A172 (cell line): ENCODE measurements at places on chromosomes 2 and 18. TPM values are rescaled to one million over a fixed set of nuclear protein-coding genes. Genes with fewer than 3 reads are reported as not detected.

SCYGR4 gene
- not detected in 2 replicates for total RNA-seq

OTOS gene
- not detected in 2 replicates for total RNA-seq

RTP5 gene
- not detected in 2 replicates for total RNA-seq

TPO gene
- total RNA-seq: not detected in 2 replicates

HOXD12 gene
- total RNA-seq: not detected in 2 replicates

GNAL gene
- total RNA-seq: 1.6 and 3.5 TPM in 2 replicates

PRKRA gene
- 52.5 and 71.6 TPM in 2 replicates for total RNA-seq

SLC35G4 gene
- total RNA-seq: not detected in 2 replicates

UGT1A7 gene
- total RNA-seq: not detected in 2 replicates

MAB21L4 gene
- 0.22 TPM in 1 of 2 replicates, not detected in the other for total RNA-seq

CAPN14 gene
- total RNA-seq: not detected in 2 replicates

TMEM17 gene
- 3.7 and 5.6 TPM in 2 replicates for total RNA-seq

C2orf78 gene
- total RNA-seq: not detected in 2 replicates

RAB17 gene
- total RNA-seq: 1.6 and 4.1 TPM in 2 replicates

PAIP2B gene
- total RNA-seq: 0.28 and 1.1 TPM in 2 replicates

TMEM37 gene
- total RNA-seq: 0.12 and 1.3 TPM in 2 replicates

ADGRF3 gene
- 0.07 and 0.12 TPM in 2 replicates for total RNA-seq

ARHGEF4 gene
- total RNA-seq: 6.6 and 12.2 TPM in 2 replicates

SNED1 gene
- 2.5 and 5.2 TPM in 2 replicates for total RNA-seq

PAX8 gene
- total RNA-seq: 1.4 and 1.8 TPM in 2 replicates

REG1B gene
- not detected in 2 replicates for total RNA-seq

DLX2 gene
- 0.64 and 0.81 TPM in 2 replicates for total RNA-seq

MYCN gene
- not detected in 2 replicates for total RNA-seq

ZNF521 gene
- not detected in 2 replicates for total RNA-seq

LHCGR gene
- not detected in 2 replicates for total RNA-seq

CSRNP3 gene
- 2.8 and 4.0 TPM in 2 replicates for total RNA-seq

KLHL41 gene
- total RNA-seq: 0.19 TPM in 1 of 2 replicates, not detected in the other
